ENCODE measurements at places on chromosomes 2 and 18.

DNA sequence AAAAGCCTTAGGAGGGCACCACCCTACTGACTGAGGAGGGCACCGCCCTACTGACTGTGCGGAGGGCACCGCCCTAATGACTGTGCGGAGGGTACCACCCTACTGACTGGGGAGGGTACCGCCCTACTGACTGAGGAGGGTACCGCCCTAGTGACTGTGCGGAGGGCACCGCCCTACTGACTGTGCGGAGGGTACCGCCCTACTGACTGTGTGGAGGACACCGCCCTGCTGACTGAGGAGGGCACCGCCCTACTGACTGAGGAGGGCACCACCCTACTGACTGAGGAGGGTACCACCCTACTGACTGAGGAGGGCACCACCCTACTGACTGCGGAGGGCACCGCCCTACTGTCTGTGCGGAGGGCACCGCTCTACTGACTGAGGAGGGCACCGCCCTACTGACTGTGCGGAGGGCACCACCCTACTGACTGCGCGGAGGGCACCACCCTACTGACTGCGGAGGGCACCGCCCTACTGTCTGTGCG, 150.2 kb upstream of the NFATC1 start:
- no peak for DNase-seq

GRCh38 chr2:71748227-71748626, 294.9 kb downstream of the DYSF start:
- no peak for DNase-seq

- DNase-seq, result no peak
These were observed 338.4 kb downstream of the MBD2 start for GRCh38 chr18:53886058-53886457.

DNA sequence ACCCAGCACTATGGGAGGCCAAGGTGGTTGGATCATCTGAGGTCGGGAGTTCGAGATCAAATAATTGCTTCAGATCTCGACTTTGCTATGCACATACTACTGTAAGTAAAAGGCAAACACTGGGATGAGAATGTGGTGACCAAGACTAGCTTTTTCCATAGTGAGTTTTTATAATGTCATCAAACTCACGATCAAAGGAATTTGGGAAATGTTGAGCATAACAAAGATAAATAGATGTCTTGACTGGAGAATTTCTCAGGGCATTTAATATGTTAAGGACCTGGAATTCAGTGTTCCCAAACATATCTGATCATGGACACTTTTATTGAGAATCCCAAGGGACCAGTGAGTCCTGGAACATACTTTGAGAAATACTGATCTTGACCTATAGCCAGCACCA, 205.6 kb downstream of the ARHGAP15 start:
- no peak for DNase-seq

DNA sequence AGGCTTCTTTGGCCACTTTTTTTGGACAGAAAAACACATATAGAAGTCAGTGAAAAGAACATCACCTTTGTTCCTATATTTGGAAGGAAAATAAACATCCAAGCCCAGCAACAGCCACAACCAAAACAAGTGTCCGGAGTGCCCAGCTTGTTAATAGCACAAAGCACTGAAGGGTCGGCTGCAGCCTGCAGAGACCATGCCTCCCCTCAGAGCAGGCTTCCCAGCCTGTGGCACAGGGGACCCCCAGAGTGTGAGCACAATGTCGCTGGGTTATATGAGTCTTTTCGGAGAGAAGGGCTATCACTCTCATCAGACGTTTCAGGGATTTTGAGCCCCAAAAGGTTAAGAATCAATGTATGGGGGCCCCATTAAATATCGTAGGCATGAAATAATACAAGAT, 6.2 kb upstream of the CIDEA start:
- no peak for DNase-seq

DNA sequence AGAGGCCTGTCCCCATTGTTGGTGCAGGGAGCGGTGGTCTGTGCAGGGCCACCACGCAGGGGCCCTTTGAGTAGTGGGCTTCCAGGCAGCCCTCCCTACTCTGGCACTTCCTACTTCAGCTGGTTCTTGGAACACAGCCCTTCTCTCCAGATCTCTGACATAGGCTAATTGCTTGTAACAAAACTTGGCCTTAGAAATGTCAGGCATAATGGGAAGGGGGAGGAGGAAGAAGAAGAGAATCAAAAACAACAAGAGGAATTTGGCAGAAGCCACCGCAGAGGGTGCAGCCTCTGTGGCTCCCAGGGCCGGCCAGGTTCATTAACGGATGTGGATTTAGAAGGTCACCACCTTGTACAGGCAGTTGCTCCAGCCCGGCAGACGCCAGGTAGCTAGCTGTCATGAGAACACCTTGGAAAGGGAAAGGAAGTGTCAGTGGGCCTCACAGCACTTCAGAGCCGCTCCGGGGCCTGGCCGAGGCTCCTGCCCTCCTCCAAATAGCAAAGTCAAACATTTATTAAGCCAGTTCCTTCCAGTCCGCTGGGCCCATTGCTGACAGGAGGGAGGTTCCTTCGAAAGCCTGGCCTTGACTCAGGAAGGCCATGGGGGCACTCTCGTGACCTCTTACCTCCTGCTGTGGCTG, 7.4 kb downstream of the BOD1L2 start:
- no peak for DNase-seq

GRCh38 chr2:237732790-237733381, 65.7 kb upstream of the RBM44 start:
- no peak for DNase-seq

GRCh38 chr2:70894765-70895164, 40.9 kb upstream of the ATP6V1B1 start:
- no peak for DNase-seq

GRCh38 chr18:50879302-50880118, 592 bp downstream of the ME2 start:
- DNase-seq, result peak; percentile 31

- no peak for DNase-seq
These were observed 134.2 kb downstream of the CALCRL start for GRCh38 chr2:187313831-187314230.

DNA sequence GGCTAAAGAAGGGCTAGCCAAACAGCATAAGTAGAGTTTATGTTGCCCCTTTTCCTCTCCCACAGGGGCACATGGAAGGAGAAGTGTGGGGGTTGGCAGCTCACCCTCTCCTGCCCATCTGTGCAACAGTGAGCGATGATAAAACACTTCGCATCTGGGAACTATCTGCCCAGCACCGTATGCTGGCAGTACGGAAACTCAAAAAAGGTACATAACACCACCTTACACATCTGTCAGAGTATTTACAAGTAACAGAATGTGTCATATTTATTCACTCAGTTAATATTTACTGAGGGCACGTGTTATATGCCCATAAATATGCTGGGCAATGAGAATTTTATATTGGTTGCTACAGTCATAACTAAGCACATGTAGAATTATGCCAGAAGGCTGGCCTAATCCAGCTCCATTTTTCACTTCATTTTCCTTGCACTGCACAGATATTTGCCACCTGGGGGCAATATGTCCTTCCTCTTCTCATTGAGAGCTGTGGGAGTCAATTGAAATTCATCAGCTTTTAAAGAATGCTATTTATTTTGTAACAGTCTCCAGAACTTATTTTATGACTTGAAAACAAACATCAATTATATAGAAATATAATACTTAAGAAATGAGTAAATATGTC, 150.6 kb downstream of the RTN4 start:
- DNase-seq, result no peak

DNA sequence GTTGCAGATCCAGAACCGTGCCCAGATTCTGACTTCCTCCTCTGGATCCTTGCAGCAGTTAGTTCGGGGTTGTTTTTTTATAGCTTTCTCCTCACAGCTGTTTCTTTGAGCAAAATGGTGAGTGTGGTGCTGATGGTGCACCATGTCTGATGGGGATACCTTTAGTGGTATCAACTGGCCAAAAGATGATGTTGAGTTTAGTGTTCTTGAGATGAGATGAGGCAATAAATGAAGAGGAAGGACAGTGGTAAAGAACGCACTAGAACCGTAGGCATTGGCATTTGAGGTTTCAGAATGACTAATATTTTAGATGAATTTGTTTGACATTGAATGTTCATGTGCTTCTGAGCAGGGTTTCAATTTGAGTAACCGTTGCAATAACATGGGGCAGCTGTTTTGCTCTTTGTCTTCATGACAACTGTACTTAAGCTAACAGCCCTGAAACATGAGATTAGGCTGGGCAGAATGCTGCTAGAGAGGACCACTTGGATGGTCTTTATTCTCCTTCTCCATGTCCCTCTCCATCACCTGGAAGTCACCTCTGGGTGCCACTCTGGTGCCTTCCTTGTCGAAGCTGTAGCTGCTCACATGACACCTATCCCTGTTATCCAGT, 3.9 kb downstream of the CTLA4 start:
- no peak for DNase-seq

DNA sequence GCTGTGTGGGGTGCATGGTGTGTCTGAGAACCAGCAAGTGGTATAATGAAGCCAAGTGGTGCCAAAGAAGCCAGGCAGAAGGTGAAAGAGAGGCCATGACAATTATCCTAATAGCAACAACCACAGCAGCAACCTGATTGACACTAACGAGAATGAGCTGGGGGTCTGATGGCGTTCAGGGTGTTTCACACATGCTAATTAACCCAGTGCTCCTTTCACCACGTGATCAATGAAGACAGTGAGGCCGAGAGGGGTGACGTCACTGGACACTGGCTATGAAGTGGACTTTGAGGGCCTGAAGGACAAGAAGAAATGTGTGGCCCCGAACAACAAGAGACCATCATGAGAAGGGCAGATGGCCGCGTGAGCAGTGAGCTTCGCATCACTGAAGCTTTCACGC, 364.4 kb upstream of the ID2 start:
- DNase-seq, result no peak

- DNase-seq, result no peak
These were observed 39.5 kb downstream of the CERS6 start for GRCh38 chr2:168495524-168495923.
